ENCODE measurements at places on chromosomes 4 and X.

DNA sequence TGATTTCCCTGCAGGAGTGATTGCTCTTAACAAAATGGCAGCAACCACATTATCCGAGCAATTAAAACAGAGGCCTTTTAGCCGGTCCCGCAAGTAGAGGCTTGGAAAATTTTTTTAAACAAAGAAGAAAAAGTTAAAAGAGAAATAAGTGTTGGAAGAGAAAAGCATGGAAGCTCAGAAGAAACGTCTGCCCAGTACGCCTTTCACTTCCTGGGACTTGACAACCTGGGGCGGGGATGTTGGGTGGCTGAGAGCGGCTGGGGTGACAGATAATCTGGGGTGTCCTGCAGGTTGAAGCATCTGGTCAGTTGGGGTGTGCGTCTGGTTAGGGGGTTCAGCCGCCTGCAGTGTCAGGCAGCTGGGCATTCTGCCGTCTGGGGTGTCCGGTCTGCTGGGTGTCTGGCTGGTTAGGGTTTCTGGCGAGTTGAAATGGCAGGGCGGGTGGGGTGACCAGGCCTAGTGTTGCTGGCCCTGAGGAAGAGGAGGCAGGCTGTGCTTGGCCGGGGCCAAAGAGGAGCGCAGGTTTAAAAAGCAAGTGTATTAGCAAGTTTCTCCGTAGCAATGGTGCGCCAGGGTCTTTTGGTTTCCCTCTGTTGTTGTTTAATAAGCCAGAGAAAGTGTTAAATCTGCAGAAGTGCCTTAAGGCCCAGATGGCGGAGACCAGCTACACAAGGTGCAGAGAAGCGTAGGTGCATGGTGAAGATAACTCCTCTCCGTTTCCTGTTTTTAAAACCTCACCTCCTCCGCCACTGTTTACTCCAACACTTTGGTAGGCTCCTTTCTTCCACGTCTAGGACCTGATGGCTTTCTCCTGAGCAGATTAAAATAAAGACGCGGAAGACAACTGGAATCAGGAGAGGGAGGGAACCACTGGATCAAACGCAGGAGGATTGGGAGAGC is 5.6 kb downstream of the HAND2 start:
- DNase-seq, result no peak

- no peak for DNase-seq
Observed at GRCh38 chr4:3524920-3525319, 7.3 kb downstream of the LRPAP1 start.

DNA sequence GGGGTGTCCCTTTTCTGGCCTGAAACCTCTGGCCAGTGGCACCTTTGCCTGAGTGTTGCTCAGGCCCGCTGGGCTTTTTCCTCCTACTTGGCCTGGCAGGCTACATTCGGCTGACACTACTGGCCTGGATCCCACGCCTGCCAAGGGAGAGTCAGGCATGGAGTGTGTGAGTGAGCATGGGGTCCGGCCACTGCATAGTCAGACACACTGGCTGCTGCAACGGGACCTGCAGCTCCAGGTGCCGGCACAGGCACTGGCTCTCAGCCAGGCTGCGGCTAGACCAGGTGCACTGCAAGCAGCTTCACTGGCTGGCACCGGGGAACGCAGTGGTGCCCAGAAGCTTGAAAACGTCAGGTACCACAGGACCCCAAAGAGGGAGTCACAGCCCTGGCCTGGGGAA is 434.9 kb downstream of the ARHGAP24 start:
- no peak for DNase-seq

DNA sequence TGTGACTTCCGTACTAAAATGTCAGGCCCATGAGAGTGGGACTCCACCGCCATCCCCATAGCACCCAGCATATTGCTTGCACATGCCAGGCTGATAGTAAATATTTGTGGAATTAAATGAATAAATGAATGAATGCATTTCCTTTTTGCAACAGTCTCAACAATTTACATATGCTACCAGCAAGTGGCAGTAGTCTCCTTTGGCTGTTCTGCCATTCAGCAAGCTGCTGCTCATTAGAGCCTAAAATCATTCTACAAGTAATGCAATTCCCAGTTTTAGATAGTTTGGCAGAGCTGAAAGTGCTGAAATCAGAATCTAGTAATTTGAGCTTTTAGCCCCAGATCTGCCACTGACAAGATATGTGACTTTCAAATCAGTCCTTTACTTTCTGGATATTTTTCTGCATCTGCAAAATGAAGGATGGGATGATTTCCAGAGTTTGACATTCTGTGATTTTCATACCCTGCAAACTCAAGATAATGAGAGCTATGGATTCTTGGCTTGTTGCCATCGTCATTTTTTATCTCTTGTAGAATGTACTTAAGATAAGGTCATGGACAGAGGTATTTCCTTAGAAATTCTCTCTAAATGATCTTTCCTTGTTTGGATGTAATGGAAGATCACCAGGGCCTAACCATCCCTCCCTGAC is 35.7 kb upstream of the INTS6L start:
- DNase-seq, result peak; percentile 54

- no peak for DNase-seq
Observed at GRCh38 chrX:14865201-14865600, 7.7 kb downstream of the FANCB start.

DNA sequence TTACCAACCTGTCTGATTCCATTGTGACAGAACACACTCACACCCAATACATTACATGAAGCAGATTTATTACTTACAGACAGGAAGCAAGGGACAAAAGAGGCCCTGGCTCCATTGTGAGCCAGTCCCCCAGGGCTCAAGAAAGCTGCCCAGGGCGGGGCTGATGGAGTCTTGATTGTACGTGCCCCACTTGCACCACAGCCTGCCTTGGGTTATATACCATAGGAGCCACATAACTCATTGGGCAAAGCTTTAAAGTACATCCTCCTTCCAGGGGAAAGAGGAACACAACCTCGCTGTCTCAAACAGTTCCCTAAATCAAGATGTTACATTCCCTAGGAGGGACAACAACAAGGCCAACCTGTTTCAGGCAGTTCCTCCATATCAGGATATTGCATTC is 3.4 kb upstream of the ZRSR2 start:
- no peak for DNase-seq

- no peak for DNase-seq
Observed at GRCh38 chr4:141117935-141118334, 15.3 kb downstream of the RNF150 start.

DNA sequence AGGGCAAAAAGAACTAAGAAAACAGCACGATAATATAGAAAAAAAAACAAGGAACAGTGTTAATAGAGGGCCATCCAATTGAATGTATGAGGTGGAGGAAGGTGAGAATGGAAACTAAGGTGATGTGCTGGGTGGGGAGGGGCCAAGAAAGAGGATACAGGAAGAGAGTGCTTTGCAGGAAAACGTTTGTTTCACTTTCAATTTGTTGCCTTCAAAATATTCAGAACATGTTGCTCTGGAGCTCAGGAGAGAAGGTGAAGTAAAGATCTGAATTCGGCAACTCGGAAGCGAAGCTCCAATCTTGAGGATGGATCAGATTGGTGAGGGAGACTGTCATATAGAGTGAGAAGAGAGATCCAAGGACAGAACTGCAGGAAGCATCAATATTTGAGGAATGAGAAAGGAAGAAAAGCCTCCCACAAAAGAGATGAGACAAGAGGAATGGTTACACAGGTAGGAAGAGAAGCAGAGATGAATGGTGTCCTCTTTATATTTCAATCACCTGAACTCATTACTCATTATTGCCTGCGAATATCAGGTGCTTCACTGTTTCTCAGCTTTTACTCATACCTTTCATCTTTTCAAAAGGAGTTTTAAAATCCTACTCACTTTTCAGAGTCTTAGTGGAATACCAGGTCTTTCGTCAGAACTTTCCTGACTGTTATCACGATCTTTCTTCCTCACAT is 14.7 kb upstream of the SEC24D start:
- no peak for DNase-seq

GRCh38 chr4:168432419-168433146 is 47.7 kb downstream of the DDX60L start:
- no peak for DNase-seq

DNA sequence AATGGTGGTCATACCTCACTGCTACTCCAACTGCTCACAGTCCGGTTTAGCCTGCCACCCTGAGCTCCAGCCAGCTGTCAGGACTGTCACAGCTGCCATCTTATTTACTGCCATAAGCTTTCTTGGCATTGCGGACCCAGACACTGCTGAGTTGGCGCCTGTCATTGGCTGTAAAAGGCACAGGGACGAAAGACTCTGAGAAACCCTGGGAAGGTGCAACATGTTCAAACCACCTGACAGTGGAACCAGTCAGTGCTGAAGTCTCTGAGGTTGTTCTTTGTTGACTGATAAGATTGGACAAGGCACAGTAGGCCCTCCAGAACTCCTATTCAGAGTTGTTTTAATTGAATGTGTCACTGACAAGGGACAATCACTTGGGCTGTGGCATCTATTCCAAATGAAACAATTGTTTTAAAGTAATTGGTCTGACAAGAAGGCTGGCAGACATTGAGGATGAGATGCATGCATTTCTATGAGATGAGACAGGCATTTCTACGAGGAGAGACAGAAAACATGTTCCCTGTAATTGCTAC is 927.8 kb downstream of the STPG2 start:
- peak; percentile 87 for DNase-seq

GRCh38 chr4:56302760-56303159 is 84.5 kb downstream of the AASDH start:
- peak; percentile 20 for DNase-seq

DNA sequence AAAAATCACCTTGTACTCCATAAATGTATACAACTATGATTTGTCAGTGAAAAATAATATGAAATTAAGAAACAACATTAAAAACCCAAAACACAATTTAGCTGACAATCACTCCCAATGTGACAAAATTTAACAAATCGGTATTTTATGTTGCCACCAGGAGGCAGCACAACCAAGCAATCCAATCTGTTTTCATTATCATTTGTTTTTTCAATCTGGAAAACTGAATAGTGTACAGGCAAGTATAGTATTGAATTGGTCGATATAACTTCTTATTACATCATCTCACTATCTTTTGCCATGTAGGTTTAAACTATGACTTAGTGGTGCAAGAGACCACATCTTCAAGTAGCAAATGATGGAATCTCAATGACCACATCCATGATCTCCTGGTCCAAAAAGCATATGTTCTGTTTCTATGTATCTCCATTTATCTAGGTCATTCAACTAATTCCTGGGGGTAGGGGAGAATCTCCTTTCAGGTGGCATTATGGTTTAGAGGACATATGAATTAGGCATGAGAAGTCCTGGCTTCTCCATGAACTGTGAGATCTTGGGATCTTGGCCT is 112.9 kb upstream of the AGA start:
- DNase-seq, result peak; percentile 27

- DNase-seq, result peak; percentile 53
Observed at GRCh38 chr4:144646523-144647094, 653 bp downstream of the HHIP start.

GRCh38 chrX:17065100-17065499 is 118.6 kb downstream of the REPS2 start:
- DNase-seq, result no peak

GRCh38 chrX:153766098-153766817 is 2.2 kb downstream of the PLXNB3 start:
- peak; percentile 78 for DNase-seq

- peak; percentile 81 for DNase-seq
Observed at GRCh38 chr4:77044461-77045150, 31.2 kb downstream of the CCNI start.

DNA sequence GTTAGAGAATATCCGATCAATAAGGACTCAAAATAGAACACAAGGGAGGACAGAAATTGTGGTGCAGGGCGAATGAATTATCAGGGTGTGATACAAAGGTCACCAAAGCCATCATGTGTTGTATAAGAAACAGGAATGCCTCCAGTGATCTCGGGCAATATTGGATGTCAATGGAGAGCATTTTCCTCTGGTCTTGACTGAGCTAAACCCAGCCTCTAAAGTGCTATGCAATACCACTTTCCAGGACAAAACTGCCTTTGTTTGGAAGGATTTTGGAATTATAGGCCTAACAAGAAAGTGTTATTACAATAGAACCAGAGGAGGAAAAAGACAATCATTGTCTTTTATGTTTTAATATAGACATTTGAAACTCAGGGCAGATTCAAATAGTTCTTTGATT is 281.7 kb downstream of the CHM start:
- DNase-seq, result no peak

All from brain (organoid and tissue), 16 donors.